Effector CD8-positive, alpha-beta T cell (primary cell): ENCODE measurements at places on chromosomes 3 and 15.

DNA sequence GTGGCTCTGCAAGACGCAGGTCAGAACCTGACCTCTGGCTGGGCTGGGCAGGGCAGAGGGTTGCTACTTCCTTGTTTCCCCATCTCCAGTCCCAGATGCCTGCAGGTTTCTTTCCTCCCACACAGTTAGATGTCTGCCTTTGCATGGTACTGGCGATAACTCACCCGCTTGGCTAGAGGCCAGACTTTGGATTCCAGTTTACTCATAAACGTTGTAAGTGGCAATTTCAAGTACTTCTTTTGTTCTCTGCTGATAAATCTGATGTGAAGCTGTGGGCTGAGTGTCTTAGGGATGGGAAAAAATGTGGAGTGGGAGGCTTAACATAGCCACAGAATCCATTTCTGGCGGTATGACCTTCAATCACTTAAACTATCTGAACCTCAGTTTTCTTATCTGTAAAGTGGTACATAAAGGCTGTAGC, 194.2 kb downstream of the EBLN2 start:
- no peak for DNase-seq

DNA sequence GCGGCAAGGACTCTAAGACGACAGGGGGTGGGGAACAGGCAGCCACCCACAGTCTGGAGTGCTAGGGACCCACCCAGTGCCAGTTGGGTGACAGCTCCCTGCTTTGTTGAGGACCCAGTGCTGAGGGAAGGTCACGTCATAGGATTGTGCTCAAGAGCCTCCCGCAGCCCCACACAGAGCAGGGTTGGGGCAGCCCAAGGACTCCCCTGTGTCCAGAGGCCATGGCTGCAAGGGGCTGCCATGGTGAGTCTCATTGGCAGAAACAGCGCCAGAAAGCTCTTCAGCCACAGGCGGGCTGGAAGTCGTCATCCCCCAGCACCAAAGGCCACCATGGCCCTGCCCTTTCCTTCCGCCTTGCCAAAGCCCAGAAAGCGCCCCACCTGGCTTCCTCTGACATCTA, 37.0 kb upstream of the PLXNA1 start:
- no peak for DNase-seq

DNA sequence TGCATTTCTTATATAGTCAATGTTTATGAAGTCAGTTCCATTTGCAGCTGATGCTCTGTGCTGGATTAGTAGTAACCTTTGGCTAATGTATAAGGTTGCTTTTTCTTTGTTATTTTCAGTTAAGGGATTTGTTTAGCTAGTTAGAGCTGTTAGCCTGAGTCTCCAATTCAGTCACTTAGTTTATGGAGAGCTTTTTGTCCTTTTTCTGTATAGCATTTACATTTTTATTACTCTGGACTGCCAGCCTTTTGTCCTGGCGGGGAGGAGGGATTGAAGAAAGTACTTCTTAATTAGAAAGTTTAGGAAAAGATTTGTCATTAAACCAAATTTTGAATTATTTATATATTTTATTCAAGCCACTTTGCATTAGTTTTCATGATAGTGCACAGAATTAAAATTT, 52.0 kb downstream of the DNAJC13 start:
- DNase-seq: no peak

- DNase-seq: no peak
Measured at GRCh38 chr3:9686703-9687102, 16.9 kb upstream of the CPNE9 start.
